ENCODE measurements at places on chromosomes 6 and 20.
A peak's percentile ranks its signal among the peaks of the same experiment; 100 is the strongest.

GRCh38 chr6:123448306-123448884 lies 188.4 kb downstream of the TRDN start:
- no peak for DNase-seq

- no peak for DNase-seq
Measured at GRCh38 chr6:75752365-75752764, 3.3 kb downstream of the MYO6 start.

GRCh38 chr20:35617397-35618262 lies 2.0 kb downstream of the SPAG4 start:
- peak; percentile 73 for DNase-seq

- no peak for DNase-seq
Measured at GRCh38 chr6:151632415-151632987, 138.7 kb downstream of the CCDC170 start.

- DNase-seq = no peak
Measured at GRCh38 chr20:9928955-9929354, 90.1 kb upstream of the PAK5 start.

GRCh38 chr6:162973151-162973872 lies 245.5 kb downstream of the PACRG start:
- no peak for DNase-seq

- DNase-seq = no peak
Measured at GRCh38 chr6:35051396-35051795, 89.7 kb downstream of the TCP11 start.

- no peak for DNase-seq
Measured at GRCh38 chr20:34368547-34368946, 5.5 kb downstream of the ITCH start.

- no peak for DNase-seq
Measured at GRCh38 chr6:56477241-56477640, 165.4 kb downstream of the DST start.

DNA sequence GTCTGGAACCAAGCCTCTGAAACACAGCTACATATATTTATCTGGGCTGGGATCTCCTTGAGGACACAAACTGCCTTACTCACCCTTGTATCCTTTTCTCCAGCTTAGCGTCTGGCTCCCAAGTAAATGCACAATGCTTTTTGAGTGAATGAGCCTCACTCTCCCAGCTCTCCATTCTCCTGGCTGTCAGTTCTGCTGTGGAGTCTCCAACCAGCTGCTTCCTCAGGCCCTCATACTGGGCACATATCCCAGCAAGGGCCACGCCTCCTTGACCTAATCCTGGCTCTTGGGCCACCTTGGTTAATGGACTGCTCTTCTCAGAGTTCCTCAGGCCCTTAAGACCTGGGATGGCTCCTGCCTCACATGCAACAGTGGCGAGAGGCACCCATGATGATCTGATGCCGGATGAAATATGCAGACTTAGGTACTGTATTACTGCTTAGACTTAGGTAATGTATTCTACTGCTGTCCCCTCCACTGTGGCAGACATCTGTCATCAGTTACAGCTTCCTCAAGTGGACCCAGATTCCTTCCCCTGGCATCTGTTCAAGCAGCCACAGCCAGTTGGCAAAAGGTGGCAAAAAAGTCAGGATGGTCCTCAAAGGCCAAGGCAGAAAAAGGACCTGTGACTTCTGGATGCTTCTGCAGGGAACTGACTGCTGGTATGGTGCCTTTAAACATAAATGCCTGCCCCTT lies 16.5 kb downstream of the SNHG17 start:
- DNase-seq = no peak

- DNase-seq = peak; percentile 12
Measured at GRCh38 chr6:159462431-159462830, 230.6 kb downstream of the SOD2 start.

DNA sequence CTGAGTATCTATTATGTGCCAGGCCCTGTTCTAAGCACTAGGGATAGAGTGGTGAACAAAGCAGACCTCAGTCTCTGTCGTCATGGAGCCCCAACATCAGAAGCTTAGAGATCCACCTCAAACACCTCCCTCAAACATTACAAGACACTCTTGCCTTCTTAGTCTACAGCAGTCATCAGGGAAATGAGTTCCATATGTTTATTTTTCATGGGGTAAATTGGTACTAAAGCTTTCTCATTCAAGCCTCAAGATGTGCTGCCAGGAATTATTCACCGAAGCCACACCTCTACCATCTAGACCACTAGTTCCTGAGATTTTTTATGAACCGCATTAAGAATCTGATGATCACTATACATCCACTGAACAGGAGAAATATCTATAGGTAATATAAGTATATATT lies 59.0 kb upstream of the TFB1M start:
- DNase-seq = no peak

- no peak for DNase-seq
Measured at GRCh38 chr6:137307163-137307854, 88.1 kb upstream of the IFNGR1 start.

- no peak for DNase-seq
Measured at GRCh38 chr6:72890671-72891070, 268.8 kb downstream of the KCNQ5 start.

DNA sequence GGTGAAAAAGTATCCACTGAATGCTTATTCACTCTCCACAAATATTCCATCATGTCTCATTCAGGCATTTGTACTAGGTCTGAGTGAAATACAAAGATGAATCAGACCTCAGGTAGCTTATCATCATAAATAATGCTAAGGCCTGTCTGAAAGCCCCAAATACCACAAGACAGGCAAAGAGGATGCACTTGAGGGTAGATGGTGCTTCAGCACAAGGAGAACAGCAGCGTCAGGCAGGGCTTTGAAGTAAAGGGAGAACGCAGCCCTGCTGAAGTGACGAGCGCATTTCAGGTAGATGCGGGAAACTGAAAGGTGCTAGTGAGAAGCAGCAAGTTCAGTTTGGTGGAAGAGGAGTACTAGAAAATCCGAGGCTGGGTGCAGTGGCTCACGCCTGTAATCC lies 38.7 kb downstream of the MAP3K5 start:
- no peak for DNase-seq

DNA sequence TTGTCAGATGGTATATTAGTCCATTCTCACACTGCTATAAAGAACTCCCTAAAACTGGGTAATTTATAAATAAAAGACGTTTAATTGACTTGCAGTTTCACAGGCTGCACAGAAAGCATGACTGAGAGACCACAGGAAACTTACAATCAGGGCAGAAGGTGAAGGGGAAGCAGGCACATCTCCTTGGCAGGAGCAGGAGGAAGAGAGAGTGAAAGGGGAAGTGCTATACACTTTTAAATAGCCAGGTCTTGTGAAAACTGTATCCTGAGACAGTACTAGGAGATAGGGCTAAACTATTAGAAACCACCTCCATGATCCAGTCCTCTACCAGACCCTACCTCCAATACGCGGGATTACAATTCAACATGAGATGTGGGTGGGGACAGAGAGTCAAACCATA lies 193.9 kb upstream of the KCNG1 start:
- DNase-seq = no peak

GRCh38 chr6:1182722-1183521 lies 129.0 kb upstream of the FOXQ1 start:
- DNase-seq = no peak

GRCh38 chr20:56592211-56592610 lies 36.9 kb upstream of the TFAP2C start:
- DNase-seq = no peak

GRCh38 chr20:44033344-44033743 lies 118.7 kb downstream of the TOX2 start:
- no peak for DNase-seq

DNA sequence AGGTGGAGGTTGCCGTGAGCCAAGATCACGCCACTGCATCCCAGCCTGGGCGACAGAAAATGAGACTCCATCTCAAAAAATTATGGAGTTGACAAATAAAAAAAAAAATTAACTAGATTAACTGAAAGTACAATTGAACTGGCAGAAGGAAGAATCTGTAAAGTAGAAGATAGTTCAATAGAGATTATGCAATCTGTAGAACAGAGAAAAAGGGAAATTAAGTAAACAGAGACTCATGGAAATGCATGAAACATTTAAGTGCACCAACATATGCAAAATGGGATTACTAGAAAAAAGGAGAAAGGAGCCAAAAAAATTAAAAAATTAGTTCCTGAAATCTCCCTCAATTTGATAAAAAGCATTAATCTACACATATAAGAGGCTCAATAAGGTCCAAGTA lies 188.8 kb upstream of the KHDRBS2 start:
- DNase-seq = no peak

DNA sequence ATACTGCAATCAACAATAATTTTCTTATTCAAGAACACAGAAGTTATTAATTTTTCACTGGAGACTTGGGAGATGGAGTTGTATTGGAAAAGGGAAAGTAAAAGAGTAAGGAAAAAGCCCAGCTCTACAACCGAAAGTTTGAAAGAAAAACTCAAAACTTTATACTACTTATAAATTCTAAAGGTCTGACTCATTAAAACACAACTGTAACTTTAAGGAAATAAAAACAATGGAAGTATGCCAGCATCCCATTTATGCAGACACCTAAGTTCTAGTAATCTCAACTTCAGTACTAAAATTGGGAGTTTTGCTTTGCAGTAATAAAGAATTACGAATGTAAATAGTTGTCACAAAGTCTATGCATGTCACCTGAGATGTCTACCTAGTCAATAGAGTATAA lies 80.6 kb downstream of the IRAK1BP1 start:
- no peak for DNase-seq

GRCh38 chr6:13217206-13217905 lies 111.0 kb downstream of the TBC1D7 start:
- DNase-seq = no peak

GRCh38 chr6:79241228-79241627 lies 6.7 kb upstream of the HMGN3 start:
- DNase-seq = no peak

DNA sequence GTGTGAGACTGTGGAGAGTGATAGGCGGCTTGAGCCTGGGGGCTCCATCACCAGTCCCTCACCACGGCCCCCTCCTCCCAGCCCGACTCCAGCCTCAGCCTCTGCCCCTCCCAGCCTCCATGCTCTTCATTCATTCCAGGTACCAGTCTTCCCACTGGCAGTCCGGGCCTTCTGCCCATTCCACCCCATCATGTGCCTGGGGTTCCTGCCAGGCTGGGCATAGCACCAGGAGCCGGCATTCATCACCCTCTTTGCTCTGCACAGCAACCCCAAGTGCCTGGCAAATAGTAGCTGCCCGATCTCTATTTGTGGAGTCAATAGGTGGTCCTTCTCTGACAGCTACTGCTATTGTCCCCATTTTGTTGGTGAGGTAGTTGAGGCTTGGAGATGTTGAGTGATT lies 39.6 kb upstream of the GTSF1L start:
- no peak for DNase-seq

DNA sequence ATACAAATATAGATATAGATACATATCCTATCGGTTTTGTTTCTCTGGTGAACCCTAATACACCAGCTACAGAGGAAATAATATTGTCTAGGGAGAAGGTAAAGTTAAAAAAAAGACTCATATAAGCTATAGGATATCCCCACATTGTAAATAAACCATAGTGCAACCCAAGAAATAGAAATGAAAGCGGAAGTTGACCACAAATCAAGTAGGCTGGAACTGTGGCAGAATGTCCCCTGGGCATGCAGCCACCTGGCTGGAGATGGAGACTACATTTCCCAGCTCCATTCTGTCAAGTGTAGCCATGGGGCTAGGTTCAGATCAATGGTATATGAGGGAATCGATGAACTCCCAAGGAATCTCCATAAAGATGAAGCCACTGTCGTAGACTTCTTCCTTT lies 70.1 kb upstream of the RPS6KA2 start:
- no peak for DNase-seq

- DNase-seq = no peak
Measured at GRCh38 chr6:100427452-100427851, 37.3 kb downstream of the SIM1 start.

DNA sequence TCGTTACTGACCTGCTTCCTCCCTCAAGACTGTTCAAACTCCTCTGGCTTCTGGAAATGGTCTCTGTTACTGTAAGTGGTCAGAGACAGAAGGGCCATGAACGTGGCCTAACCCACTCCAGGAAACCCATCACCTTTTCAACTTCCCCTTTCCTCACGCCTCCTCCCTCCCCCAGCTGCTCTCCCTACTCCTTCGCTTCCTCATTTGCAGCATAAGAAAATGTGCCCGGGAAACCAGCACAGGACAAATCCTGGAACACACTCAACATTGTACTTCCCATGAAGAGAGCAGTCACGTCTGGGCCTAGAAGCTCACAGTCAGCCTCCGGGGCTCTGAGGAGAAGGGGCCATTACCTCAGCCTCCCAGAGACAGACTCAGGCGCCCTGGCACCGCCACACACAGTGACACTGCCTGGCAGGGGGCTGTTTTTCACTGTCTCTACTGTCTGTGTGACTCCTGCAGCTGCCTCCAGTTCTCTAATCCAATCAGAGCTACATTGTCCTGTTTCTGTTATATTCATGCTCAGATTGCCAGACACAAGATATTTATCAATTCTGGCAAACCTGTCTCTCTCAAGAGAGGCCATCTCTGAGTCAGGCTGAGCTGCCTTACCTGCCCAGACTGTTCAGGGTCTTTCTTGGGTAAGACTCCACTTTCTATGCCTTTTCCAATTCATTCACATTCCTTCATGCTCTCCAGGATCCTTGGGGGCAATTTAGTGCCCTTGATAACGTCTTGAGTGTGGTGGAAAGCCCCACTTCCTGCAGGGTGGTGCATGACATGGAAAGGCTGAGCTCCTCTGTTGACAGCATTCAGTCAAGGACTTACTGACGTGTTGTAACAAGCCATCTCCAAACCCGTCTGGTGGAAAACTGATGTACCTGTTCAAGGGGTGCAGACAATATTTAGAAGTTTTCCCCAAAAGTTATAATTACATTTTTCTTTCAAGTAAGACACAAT lies 242.2 kb downstream of the HIVEP2 start:
- DNase-seq = no peak

DNA sequence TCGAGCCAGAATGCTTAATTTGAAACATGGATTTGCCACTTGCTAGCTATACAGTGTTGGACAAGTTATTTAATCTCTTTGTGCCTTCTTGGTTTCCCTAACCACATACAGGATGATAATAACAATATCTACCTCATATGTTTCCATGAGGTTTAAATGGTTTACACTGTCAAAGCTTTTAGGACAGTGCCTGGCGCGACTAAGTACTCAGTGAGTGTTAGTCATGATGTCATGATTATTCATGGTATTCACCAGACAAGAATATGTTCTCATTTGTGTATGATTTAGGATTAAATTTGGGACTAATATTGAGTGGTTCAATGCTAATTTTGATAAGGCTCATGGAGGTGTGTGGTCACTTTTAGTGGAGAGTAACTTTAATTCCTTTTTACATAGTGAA lies 167.4 kb downstream of the EYA4 start:
- DNase-seq = no peak

- no peak for DNase-seq
Measured at GRCh38 chr6:138572885-138573284, 73.6 kb upstream of the NHSL1 start.

GRCh38 chr20:62387933-62388635 lies 1.2 kb downstream of the RPS21 start:
- no peak for DNase-seq

DNA sequence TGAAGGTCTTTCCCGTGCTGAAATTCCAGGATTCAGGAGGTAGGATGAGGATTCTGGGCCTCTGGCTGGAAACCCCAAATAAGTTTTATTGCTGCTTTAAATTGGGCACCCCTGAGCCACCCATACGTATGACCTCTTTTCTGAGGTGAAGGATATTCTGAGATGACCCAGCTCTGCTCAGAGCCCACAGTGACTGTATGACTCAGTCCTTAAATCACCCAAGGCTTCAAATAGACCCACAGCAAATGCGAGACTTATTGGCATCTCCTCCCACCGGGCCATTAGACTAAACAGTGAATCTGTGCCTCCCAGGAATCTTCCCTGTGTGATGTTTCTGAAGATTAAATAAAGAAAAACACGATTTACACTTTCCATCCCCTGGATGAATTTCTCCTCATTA lies 9.5 kb downstream of the SIRPG start:
- DNase-seq = no peak

- DNase-seq = no peak
Measured at GRCh38 chr6:28794175-28795002, 129.4 kb downstream of the TRIM27 start.

All from right forelimb (tissue), 1 donor.